ENCODE measurements at places on chromosomes 4 and X.
A peak's percentile ranks its signal among the peaks of the same experiment; 100 is the strongest.

DNA sequence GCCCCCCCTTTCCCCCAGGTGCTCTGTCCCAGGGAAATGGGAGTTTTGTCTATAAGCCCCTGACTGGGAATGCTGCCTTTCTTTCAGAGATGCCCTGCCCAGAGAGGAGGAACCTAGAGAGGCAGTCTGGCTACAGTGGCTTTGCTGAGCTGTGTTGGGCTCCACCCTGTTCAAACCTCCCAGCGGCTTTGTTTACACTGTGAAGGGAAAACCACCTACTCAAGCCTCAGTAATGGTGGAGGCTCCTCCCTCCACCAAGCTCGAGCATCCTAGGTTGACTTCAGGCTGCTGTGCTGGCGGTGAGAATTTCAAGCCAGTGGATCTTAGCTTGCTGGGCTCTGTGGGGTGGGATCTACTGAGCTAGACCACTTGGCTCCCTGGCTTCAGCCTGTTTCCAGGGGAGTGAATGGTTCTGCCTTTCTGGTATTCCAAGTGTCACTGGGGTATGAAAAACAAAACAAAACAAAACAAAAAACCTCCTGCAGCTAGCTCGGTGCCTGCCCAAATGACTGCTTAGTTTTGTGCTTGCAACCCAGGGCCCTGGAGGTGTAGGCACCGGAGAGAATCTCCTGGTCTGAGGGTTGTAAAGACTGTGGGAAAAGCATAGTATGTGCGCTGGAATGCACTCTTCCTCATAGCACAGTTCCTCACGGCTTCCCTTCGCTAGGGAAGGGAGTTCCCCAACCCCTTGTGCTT is 41.7 kb downstream of the ITM2A start:
- DNase-seq: no peak

DNA sequence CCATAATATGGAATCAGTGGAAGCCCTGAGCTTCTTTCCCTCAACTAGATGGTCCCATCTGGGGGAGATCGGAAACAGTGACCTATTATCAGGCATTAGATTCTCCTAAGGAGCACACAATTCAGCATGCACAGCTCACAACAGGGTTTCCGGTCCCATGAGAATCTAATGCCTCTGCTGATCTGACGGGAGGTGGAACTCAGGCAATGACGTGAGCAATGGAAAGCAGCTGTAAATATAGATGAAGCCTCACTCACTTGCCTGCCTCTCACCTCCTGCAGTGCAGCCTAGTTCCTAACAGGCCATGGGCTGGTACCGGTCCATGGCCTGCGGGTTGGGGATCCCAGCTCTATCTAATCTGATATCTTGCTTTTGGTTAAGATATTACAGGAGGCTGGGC is 88.9 kb downstream of the COX7B2 start:
- no peak for DNase-seq

GRCh38 chr4:98652996-98653395 is 5.4 kb downstream of the TSPAN5 start:
- no peak for DNase-seq

GRCh38 chr4:135917011-135917410 is 1615.3 kb downstream of the PCDH18 start:
- no peak for DNase-seq

- DNase-seq: no peak
Measured at GRCh38 chr4:188196134-188196735, 57.0 kb downstream of the TRIML1 start.

DNA sequence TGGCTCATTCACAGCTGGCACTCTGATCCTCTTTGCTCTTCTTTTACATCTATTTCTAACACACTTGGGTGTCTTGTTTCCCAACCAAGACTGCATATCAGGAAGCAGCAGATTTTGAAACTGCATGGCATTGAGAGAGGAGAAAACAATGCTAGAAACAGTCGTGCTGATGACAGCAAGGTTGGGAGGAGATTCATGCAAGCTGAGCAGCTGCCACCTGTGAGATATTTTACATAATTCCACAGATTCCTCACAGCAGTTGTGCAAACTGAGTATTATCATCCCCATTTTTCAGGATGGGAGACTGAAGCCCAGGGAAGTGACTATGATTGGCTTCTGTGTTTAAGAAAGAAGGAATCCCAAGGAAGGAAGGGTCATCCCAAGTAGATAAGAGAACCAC is 105.0 kb downstream of the SLC2A9 start:
- DNase-seq: no peak

GRCh38 chrX:102849396-102849795 is 87.7 kb upstream of the RAB40AL start:
- DNase-seq: no peak

- no peak for DNase-seq
Measured at GRCh38 chr4:81164126-81164525, 50.9 kb downstream of the PRKG2 start.

- DNase-seq: no peak
Measured at GRCh38 chr4:14184265-14184664, 556.7 kb upstream of the BOD1L1 start.

- DNase-seq: no peak
Measured at GRCh38 chrX:43504394-43504793, 151.7 kb upstream of the MAOA start.

- DNase-seq: no peak
Measured at GRCh38 chr4:151361126-151361525, 35.7 kb upstream of the SH3D19 start.

- DNase-seq: no peak
Measured at GRCh38 chr4:86950831-86951525, 16.2 kb downstream of the AFF1 start.

- DNase-seq: no peak
Measured at GRCh38 chr4:162061214-162061613, 102.6 kb downstream of the FSTL5 start.

GRCh38 chrX:106931831-106932491 is 11.8 kb downstream of the CLDN2 start:
- DNase-seq: no peak

GRCh38 chr4:72902354-72902753 is 167.2 kb downstream of the COX18 start:
- DNase-seq: no peak

DNA sequence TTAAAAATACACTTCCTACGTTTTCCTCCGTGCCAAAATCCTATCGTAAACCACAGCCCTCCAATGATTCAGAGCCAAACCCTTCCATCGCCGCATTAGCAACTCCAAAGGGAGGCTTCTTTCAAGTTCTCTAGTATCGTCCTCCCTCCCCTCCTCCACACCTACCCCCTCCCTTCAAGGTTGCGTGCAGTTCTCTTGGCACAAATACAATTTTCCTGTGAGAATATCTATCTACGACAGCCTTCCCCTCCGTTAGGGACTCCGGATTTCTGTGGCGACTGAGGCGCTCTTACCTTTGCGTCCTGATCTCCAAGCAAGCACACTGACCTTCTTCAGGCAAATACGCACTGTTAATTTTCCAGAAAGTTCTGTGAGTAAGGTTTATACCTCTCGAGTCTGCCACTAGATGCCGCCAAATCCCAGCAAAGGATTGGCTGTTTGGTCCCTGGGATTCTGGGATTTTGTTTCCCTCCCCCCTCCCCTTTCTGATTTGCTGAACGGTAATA is 1.2 kb upstream of the MORF4L2 start:
- DNase-seq: peak; percentile 58

DNA sequence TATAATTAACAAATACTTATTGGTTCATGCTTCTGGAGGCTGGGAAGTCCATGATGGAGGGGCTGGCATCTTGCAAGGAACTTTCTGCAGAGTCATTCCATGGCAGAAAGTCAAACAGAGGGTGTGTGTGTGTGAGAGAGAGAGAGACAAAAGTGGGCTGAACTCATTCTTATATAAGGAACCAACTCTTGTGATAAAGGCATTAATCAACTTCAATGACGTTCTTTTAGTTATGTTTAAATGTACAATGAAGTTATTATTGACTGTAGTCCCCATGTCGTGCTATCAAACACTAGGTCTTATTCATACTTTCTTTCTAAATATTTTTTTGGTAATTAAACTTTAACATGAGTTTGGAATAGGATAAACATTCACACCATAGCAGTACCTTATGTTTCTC is 1408.8 kb downstream of the STIM2 start:
- DNase-seq: no peak

GRCh38 chr4:142663828-142664227 is 182.3 kb downstream of the INPP4B start:
- DNase-seq: no peak

DNA sequence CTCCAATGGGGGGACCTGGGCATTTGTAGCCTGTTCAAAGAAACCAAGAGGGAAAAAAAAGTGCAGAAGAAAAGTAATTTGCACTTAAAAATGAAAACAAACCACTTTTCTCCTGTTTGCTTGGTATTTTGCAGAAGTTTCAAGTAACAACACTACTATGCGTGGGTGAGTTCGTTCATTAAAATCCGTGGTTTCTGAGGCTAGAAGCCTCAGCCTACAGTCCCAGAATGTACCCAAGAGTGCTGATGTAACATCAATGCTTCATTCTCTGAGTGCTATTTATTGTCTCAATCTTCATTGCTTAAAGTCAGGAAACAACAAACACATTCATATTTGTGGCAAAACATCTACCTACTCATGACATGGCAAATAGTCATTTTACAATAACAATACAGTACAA is 29.2 kb downstream of the LGI2 start:
- DNase-seq: no peak

DNA sequence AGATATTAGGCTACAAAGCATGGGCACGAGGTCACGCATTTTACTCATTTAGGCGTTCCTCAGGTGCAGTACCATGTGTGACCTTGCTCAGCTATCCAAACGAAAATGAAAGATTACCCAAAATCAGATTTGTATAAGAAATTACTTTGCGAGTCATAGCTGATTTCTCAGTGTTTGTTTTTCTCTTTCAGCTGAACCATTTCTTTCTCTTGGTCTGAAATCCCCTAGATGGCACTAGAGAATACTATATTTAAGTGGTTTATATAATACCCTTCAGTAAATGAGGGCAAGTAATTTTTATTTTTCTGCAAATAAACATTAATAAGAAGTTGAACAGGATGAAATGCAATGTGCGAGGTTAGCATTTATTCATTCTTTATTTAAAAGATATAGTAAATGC is 496.6 kb downstream of the STIM2 start:
- DNase-seq: no peak

DNA sequence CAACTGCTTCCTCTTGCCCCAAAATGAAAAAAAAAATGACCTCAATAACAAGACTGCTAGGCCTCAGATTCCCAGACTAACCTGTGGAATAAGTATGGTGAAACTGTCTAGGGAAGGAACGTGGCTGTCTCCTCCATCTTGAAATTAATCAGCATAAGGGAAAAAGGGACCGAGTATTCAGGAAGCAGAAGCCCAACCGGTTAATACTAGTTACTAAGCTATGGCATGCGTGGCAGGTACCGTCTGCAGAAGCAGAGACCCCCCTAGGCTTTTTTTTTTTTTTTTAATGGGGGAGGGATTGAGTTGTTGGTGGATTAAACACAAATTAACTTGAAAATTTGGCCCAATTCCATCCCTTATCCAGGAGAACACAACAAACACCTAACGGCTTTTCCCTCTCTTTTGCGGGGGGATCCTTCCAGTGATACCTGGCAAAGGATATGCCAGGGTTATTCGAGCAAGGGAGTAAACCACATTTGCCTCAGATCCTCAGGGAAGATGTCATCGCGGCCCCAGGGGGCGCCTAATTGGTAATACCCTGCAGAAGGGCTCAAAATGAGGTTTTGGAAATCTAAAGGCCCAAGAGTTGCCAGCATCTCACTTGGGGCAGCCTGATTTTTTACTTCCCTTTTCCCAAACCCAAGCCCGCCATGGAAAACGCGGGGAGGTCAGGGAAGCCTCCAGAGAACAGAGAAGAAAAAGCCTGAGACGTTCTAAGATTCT is 893 bp downstream of the RLIM start:
- DNase-seq: peak; percentile 52

GRCh38 chr4:36168127-36168878 is 76.0 kb downstream of the ARAP2 start:
- no peak for DNase-seq

GRCh38 chr4:15694431-15694830 is 8.4 kb upstream of the BST1 start:
- DNase-seq: no peak

DNA sequence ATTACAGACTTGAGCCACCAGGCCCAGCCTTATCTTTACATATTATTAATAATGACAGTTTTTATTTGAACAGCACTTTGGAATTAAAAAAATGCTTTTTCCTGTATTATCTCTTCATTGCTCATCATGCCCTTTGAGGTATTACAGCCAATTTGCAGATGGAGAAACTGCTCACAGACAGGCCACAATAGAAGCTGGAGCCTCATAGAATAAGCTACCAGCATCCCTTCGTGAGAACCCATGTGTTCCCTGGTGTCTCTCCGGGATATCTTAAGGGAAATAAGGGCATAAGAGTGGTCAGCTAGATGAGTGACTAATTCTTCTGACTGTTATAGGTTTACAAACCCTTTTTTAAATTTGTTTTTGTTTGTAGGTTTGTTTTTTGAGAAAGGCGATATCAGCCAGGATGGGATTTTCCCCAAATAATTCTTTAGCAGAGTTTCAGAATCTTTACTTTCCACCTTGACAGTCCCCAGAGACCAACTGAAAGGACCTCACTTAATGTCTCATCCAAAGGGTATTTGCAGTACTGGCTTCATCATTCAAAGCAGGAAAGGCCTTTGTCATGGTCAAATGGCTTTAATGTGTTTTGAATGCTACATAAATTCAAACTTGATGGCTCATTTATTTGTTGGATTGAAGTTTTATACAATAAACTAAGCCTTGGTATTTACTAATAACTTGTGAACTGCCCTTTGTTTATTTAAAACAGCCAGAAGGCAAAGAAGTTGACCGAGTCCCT is 48.0 kb upstream of the SOD3 start:
- DNase-seq: no peak

GRCh38 chrX:43720961-43721360 is 64.9 kb downstream of the MAOA start:
- no peak for DNase-seq

DNA sequence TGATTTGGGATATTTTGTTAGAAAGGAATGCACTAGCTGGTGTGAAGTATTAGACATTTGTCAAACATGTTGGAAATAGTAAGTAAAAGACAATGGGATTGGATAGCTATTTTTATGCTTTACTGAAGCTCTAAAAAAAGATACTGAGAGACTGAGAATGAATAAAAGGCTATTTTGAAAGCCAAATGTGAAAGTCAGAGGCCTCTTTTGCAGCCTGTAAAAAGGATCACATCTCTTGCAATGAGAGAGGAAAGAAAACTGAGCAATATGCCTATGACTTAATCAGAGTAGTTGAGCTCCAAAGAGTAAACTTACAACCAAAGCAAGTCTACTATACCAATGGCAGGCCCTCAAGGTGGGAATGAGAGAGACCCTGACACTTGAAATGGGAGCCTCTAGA is 212.6 kb upstream of the LCORL start:
- no peak for DNase-seq

- DNase-seq: no peak
Measured at GRCh38 chr4:1601533-1601835, 82.6 kb downstream of the FAM53A start.

- DNase-seq: no peak
Measured at GRCh38 chrX:151042842-151043241, 59.7 kb downstream of the HMGB3 start.

Measured in activated CD8-positive, alpha-beta memory T cell treated with anti-CD3 and anti-CD28 coated beads, Interleukin-2, amount 50 U/mL, for 48 hours (primary cell).